ENCODE measurements at places on chromosomes 7 and 10. TPM values are rescaled to one million over a fixed set of nuclear protein-coding genes. Genes with fewer than 3 reads are reported as not detected.
A peak's percentile ranks its signal among the peaks of the same experiment; 100 is the strongest.

DNA sequence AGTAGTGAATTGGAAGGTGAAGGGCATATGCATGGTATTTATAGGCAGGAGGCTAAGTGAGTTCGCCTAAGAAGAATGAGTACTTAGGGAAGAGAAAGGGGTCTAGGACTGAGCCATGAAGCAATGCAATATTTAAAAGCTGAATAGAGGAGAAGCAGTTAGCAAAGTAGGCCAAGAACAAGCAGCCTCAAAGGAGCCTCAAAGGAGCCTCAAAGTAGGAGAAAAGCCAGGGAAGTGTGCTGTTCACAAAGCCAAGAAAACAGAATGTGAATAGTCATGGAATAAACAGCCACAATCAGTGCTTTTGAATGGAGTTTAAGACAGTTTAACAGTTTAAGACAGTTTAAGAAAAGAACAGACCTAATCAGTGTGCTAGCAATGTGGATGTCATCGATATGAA is 762.0 kb downstream of the SORCS1 start:
- no peak for DNase-seq

GRCh38 chr10:122307669-122308416 is 36.7 kb downstream of the BTBD16 start:
- peak; percentile 93 for DNase-seq

GRCh38 chr10:1543596-1543995 is 193.7 kb downstream of the ADARB2 start:
- no peak for DNase-seq

GRCh38 chr7:149194799-149195179 is 557 bp upstream of the ZNF282 start:
- DNase-seq, result no peak

DNA sequence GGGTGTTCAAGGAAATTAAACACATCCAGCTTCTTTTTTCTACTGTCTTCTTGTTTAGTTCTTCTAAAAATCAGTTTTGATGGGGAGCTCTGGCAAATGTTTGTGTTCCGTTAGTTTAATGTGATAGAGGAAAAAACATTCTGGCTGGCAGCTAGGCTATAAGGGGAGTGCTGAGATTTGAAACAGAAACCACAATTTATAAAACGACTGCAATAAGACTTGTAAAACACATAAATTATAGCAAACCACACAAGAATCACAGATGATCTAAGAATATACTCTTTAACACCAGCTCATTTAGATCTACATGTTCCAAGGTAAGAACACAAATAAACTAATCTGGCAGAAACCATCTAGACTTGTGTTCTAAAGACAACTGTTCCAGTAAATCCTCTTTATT is 425.5 kb downstream of the CNTNAP2 start:
- DNase-seq, result no peak

Gene NPTX2
- total RNA-seq, result 3.0 TPM

GRCh38 chr10:120494313-120494710 is 37.3 kb downstream of the PLPP4 start:
- DNase-seq, result no peak

DNA sequence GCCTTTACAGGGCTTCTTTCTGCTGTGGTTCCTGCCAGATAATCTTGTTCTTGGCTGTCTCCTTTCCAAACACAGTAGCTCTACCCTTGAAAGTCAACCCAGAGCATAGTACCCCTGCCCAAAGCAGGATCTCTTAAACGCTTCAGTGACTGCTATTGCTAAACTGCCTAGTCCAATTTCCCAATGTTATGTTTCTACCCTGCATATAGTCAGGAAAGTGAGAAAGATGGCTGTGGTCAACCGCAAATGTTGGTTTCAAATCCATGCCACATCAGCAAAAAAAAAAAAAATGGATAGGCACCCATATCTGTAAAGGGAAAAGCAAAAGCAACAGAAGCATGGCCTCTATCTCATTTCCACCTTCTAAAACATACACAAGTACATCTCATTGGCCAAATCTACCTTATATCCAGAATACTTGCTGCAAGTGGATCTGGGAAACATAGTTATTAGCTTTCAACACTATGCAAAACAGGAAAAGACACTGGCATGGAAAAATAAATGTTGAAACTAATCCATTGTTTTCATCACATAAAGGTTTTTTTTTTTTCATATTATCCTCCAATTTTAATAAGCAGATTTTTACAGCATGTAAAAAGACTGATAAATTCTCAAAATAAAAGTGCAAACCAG is 59.8 kb downstream of the DNAJC1 start:
- no peak for DNase-seq

DNA sequence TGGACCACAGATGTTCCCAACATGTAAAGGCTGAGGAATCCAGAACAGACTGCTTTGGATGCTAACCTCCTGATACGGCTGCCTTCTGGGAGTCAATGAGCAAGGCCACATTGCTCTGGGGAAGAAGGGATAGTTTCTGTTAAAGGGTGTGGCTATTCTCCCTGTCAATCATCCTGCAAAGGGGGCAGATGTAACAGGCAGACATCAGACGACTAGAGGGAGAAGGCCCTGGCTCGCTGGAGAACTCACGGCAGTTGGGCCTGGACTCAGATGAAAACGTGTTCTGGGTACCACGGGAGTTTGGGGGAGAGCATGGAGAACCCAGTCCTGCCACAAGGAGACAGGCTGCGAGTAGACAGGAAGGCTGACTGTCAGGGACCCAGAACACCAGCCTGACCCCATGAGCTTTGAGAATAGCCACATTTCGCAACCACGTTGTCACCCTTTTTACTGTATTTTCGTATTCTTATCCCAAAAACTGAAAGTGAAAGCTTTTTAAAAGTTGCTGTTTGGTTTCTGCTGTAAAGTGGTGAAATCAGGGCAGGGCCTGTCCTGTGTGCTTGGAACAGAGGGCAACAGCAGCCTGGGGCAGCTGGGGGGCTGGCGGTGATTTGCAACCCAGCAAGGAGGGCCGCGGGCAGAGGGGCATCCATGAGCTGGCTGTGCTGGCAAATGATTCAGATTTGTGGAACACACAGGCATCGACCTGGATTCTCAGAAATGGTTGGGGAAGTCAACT is 95.3 kb downstream of the MYOF start:
- DNase-seq, result no peak

DNA sequence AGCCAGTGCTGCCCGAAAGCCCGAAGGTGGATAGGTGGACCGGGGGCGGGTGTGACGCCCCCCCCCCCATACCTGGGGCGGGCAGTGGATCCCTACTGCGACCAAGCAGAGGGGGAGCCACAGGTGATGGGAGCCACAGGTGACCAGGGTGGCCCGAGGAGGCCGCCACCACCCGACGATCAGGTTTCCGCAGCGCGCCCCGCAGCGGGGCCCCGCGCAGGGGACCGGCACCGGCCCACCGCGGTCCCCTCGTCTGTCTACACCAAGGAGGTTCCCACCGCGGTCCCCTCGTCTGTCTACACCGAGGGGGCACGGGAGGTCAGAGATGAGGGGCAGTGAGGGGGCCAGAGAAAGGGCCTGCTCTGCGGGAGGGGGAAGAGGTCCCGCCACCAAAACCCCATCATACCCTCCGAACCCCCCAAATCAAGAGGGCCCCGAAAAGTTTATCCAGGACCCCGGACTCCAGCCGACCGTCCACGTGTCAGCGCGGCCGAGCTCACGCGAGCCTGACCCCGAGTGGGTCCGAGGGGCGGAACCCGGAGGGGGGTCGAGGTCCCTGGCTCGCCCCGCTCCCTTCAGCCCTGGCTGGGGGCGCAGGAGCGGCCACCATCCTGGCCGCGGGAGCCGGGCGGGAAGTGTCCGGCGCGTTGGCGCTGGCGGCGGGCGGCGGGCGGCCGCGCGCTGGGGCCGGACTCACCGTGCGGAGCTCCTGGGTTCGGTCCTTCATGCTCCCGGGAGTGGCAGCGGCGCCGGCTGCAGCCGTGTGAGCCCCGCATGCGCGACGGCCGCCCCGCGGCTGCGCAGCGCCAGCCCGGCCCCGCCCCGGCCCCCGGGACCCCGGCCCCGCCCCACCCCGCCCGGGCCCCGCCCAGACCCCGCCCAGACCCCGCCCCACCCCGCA is at the start of gene STX1A:
Gene STX1A (minus strand): TSS at position 765 of the 901 bp plus-strand sequence. CDS start 38 bp downstream, at position 727.
- DNase-seq, result peak; percentile 58

DNA sequence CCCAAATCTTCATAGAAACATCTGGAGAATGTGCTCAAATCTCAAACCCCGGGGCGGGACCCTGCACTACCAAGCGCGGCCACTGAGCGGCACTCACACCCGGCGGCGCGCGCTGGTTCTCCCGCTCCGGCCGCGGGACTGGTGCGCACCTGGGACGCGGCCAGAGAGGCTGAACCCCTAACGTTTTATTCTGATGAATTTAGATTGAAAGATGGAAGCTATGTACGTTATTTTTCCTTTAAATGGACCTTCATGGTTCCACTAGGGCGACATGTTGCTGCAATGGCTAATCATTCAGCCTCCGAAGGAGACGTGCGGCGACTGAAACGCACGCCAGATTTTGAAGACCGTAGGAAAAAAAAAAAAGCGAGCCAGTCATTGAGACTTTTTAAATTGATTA is 107.0 kb upstream of the INSIG1 start:
- DNase-seq, result no peak

Gene SPACDR
- total RNA-seq, result not detected

GRCh38 chr7:41131956-41132355 is 570.9 kb downstream of the INHBA start:
- no peak for DNase-seq

All from mammary epithelial cell (primary cell).